ENCODE measurements at places on chromosomes 2 and 18. TPM values are rescaled to one million over a fixed set of nuclear protein-coding genes. Genes with fewer than 3 reads are reported as not detected.

DNA sequence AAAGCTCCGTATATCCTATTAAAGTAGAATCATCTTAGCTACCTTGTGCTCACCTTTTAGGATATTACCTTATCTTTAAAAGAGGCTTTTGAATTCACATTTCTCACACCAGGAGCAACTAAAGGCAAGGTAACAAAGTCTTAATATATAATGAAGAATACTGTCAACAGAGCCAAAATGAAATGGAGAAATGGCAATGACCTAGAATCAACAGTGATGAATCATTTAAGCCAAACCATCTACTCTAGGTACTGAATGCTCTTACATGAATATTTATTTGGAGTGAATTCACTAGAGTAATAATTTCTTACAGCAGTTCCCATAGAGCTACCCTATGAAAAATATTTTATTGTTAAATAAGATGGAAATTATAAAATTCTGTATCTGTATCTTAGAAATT, 421.0 kb downstream of the RND3 start:
- H3K27me3 ChIP-seq: no peaks in the 10 kb centered on the region
- H3K36me3 ChIP-seq: no peaks in the 10 kb centered on the region
- H3K27ac ChIP-seq: no peak overlapping the region
- no peaks in the 10 kb centered on the region for H3K4me1 ChIP-seq
- no peak for DNase-seq
- no peak overlapping the region for H3K4me3 ChIP-seq

DNA sequence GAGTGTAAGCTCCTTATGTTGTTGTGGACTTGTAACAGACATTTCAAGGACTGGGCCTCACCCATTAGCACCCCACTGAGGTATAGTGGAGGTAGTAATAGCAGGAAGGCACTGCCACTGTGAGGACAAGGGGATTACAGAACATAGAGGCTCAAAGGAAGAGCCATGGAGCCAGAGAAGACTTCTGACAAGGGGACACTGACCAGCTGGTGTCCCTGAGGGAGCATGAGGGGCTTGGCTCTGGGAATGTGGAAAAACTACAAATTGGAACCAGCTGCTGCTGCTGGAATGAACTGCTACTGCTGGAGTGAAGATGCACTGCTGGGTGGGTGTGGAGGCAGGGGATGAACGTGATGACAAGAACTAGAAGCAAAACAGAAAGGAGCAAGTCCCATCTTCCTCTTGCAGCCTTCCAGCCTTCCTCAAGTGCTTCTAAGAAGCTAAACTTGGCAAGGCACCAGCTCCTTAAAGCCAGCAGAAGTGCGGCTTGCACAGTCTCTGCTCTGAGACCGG, 167.3 kb upstream of the NOSTRIN start:
- no peaks in the 10 kb centered on the region for H3K36me3 ChIP-seq
- no peak overlapping the region for H3K27ac ChIP-seq
- H3K4me3 ChIP-seq: no peak overlapping the region
- H3K4me1 ChIP-seq: peaks cover 10% of the 10 kb centered on the region
- no peak for DNase-seq

DNA sequence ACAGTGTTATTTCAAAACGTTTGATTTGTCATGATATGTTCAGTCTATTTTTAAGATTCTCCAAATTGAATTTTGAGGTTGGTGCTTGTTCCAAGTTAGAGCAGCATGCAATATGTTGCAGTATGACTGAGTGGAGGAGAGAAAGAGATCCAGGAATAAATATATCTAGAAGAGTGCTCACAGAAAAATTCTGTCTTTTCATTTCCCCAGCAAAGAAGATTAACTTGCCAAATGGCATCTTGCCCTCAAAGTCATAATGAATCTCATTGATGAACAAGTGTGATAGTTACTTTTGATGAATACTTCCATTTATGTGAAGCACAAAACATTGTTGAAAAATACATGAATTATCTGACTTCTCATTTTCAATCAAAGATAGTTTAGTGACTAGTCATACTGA, 95.9 kb downstream of the KCNJ3 start:
- H3K27ac ChIP-seq: no peak overlapping the region
- no peak for DNase-seq
- H3K27me3 ChIP-seq: no peaks in the 10 kb centered on the region
- no peaks in the 10 kb centered on the region for H3K4me1 ChIP-seq
- H3K36me3 ChIP-seq: no peaks in the 10 kb centered on the region

GRCh38 chr2:111208639-111209038, 87.9 kb downstream of the BCL2L11 start:
- no peak for DNase-seq
- no peak overlapping the region for H3K27ac ChIP-seq
- peaks cover 9% of the 10 kb centered on the region for H3K27me3 ChIP-seq
- peaks cover 16% of the 10 kb centered on the region for H3K4me1 ChIP-seq
- no peak overlapping the region for H3K4me3 ChIP-seq

DNA sequence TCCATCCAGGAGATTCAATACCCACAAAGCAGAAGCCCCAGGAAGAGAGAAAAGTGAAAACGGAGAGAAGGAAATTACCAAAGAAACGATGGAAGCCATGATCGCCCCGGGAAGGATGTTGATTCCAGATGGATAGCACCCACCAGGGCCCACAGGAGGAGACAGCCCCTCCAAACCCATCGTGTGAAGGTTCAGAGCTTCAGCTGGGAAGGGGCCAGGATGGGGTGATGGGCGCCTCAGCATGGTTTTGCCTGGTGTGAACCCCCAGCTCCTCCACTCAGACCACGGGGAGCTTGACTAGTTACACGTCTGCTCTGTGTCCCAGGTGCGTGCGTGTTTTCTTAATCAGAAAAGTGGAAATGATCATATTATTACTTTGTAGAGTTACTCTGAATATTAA, 264.5 kb downstream of the EIPR1 start:
- H3K27me3 ChIP-seq: no peaks in the 10 kb centered on the region
- no peak overlapping the region for H3K27ac ChIP-seq
- H3K36me3 ChIP-seq: no peaks in the 10 kb centered on the region
- DNase-seq: no peak
- H3K4me3 ChIP-seq: no peak overlapping the region

- no peak for DNase-seq
- H3K27me3 ChIP-seq: no peaks in the 10 kb centered on the region
- no peak overlapping the region for H3K27ac ChIP-seq
- no peak overlapping the region for H3K4me3 ChIP-seq
- no peaks in the 10 kb centered on the region for H3K4me1 ChIP-seq
Measured at GRCh38 chr18:72822202-72822601, 45.6 kb downstream of the NETO1 start.

The DPP10 gene
- not detected for total RNA-seq

The ARHGAP15 gene
- total RNA-seq: 71.3 TPM
